Stimulated activated CD4-positive, alpha-beta T cell treated with anti-CD3 and anti-CD28 coated beads, Interleukin-4, amount 100 ng/mL, for 1 hour (primary cell): ENCODE measurements at places on chromosomes 3 and 15.

DNA sequence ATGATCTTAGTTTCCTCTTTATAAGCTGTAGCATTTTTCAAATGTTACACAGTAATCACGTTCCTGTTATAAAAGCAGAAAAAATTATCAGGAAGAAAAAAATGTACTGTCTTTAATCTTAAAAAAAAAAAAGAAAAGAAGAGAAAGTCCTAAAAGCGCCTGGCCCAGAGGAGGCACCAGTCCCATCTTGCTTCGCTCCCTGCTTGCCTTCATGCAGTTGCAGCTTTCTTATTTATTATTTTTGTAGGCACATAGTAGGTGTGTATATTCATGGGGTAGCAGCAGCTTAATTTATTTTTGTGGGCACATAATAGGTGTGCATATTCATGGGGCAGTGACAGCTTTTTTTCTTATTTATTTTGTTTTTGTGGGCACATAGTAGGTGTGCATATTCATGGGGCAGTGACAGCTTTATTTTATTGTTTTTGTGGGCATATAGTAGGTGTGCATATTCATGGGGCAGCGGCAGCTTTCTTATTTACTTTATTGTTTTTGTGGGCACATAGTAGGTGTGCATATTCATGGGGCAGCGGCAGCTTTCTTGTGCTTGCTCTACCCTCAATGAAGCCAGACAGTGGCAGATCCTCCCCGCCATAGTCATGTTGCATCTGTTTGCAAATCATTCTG lies 5.5 kb upstream of the EHD4 start:
- DNase-seq: no peak

DNA sequence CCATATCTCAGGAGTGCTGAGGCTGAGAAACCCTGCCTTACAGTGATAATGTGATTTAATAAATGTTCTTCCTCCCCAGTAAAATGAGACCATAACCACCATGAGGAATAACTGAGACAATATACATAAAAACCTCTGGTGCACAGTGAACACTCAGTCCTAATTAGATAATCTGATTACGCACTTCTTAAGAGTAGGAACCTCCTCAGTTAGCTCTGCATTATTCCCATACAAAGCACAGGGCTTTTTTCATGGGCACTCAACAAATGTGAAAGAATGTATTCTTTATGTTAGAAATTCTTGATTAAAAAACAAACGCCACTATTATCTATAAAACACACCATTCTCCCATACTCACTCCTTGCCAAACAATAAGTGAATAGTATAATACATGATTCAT lies 97.0 kb downstream of the TNIK start:
- DNase-seq: no peak

GRCh38 chr3:57729334-57730045 lies 26.6 kb upstream of the SLMAP start:
- no peak for DNase-seq

DNA sequence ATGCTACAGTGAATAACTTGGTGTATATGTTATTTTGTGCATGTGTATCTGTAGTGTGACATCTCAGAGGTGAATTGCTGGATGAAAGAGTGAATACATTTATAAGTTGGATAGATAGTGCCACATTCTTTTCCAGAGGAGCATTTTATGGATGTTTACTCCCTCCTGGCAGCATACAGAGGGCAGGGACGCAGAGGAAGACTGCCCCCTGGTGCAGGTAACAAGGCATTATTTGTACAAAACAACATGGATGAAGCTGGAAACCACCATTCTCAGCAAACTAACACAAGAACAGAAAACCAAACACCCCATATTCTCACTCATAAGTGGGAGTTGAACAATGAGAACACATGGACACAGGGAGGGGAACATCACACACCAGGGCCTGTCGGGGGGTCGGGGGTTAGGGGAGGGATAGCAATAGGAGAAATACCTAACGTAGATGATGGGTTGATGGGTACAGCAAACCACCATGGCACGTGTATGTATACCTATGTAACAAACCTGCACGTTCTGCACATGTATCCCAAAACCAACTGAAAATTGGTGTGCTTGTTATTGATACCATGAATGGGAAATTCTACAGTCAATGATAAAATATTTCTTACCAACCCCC lies 57.9 kb upstream of the CTXND1 start:
- DNase-seq: no peak
